ENCODE measurements at places on chromosomes 13 and 19.

- DNase-seq: no peak
Observed at GRCh38 chr13:110127986-110128511, 178.9 kb downstream of the COL4A1 start.

DNA sequence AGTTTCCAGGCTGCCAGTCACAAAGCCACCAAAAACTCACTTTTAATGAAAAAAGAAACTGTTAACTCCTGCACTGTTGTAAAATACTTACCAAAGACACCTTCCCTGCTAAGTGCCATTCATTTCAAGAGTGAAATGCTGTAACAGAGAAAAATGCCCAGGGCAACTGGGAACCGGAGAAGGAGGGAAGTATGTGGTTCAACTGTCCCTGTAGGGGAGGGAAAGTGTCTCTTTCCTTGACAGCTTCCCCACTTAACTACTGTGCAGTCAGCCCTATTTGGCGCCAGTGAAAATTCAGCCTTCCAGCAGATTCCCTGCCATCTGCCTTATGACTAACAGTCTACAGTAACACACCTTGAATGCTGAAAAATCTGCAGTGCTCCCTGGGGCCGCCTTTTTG lies 789.0 kb downstream of the DIAPH3 start:
- no peak for DNase-seq

- DNase-seq: no peak
Observed at GRCh38 chr19:52398081-52398441, 412 bp downstream of the ZNF528 start.

- DNase-seq: no peak
Observed at GRCh38 chr13:43805681-43806128, 18.9 kb upstream of the ENOX1 start.

GRCh38 chr19:4136680-4137088 lies 12.8 kb upstream of the MAP2K2 start:
- DNase-seq: no peak
